ENCODE measurements at places on chromosomes 16 and 17.

GRCh38 chr16:24119807-24120206 lies 136.3 kb upstream of the CACNG3 start:
- no peak for DNase-seq

DNA sequence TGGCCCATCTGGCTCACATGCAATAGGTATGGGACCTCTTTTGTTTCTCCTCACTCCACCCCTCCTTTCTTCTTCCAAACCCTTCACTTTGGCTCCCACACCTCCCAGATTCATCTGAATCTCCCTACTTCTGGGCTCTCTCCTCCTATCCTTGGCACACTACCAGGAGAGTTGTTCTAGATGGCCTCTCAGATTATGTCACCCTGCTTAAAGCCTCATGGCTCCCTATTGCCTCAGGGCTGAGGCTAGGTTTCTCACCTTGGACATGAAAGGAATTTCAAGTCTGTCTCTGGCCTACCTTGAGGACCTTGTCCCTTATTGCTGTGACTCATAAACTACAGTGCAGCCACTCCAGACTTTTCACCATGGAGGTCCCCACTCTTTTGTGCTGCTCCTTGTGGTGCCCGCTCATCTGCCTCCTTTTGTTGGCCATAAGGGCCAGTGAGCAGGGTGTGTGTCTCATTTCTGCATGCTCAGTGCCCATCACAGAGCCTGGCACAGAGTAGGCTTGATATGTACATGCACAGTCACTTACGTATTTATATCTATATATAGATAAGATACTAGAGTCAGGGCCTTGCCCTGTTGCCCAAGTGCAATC lies 1.0 kb upstream of the MFAP4 start:
- peak; percentile 49 for DNase-seq

- no peak for DNase-seq
Measured at GRCh38 chr16:15866451-15866850, 9.6 kb upstream of the MYH11 start.

- DNase-seq = peak; percentile 51
Measured at GRCh38 chr16:3652373-3653195, 1.9 kb upstream of the DNASE1 start.

GRCh38 chr16:19733551-19733950 lies 15.5 kb downstream of the IQCK start:
- no peak for DNase-seq

- DNase-seq = no peak
Measured at GRCh38 chr17:45675012-45675411, 109.1 kb upstream of the CRHR1 start.

GRCh38 chr17:39643271-39643670 lies 6.3 kb downstream of the STARD3 start:
- DNase-seq = no peak

DNA sequence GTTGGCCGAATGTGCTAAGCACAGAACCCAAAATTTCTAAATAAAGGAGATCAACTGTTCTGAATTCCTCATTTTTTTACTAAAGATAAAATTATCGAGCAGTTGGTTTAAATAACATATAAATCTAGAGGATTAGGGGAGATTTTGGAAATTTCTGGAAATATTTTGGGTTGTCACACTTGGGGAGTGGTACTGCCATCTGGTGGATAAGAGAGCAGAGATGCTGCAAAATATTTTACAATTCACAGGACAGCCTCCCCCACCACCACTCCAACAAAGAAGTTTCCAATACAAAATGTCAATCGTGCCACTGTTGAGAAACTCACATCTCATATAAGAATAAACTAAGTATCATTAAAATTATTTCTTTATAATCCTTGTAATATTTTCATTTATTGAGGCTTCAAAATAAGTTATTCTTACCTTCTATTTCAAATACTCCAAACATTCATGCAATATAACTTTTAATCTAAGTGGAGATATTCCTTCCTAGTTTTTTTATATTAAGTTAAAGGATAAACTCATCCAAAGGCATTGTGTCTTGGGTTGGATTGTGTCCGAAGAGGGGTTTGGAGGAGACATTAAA lies 17.0 kb upstream of the ABCA8 start:
- no peak for DNase-seq

DNA sequence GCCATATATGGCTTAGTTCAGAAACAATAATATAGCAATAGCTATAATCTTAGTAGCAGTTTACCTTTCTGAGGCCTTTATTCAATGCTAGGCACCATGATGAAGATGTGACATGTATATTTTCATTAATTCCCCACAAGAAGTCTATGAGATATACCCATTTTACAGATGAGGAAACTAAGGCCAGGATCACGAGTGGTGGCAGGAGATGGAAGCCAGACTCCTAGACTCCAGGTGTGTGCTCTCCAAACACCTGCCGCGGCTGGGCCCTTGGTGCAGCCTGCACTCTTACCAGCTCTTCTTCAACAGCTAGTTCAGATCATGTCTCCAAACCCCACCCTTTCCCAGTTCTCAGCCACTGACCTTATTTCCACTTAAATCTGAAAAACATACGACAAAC lies 15.2 kb downstream of the NXPH3 start:
- DNase-seq = no peak

GRCh38 chr16:76038097-76038496 lies 239.1 kb upstream of the CNTNAP4 start:
- DNase-seq = no peak

GRCh38 chr16:21101631-21102420 lies 48.8 kb downstream of the DNAH3 start:
- DNase-seq = no peak

GRCh38 chr17:7220593-7221277 lies 997 bp downstream of the ACADVL start:
- DNase-seq = no peak

GRCh38 chr17:80986816-80987475 lies 4.7 kb upstream of the CHMP6 start:
- DNase-seq = no peak

- DNase-seq = no peak
Measured at GRCh38 chr16:31382485-31383161, 10.5 kb upstream of the ITGAD start.

DNA sequence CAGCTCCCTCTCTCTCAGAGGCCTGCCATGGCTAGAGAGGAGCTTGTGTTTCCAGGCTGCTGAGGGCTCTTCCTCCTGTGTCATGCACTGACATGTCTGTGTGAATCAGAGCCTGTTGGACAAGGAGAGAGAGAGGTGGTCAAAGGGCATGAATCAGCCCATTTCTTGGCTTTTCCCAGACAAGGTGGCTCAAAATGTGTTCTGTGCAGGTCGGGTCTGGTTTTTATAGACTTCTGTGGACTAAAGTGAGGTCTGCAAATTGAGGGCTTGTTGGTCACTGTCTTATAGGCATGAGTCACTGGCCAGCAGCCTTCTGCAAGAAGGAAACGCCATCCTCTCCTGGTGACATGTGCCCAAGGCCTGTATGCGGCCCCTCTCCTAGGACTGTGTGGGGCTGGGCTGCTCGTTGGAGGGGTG lies 97.9 kb downstream of the FOXL1 start:
- no peak for DNase-seq

DNA sequence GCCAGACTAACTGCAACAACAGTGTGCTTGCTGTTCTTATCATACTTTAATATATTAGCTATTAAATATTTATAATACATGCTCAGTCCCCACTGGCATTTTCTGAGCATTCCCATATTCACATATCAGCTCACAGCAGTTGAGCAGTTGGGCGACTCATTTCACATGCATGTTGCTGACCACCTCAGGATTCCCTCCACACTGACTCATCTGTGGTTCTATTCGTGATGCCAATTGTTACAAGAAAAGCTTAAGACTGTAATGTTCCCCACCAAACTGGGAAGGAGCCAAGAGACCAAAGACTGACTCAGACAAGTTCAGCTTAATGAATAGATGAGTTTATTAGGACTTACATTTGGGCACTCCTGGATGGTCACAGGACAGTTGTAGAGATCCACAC lies 100.3 kb upstream of the KIF2B start:
- no peak for DNase-seq

- DNase-seq = no peak
Measured at GRCh38 chr17:47190243-47190642, 1.1 kb upstream of the CDC27 start.

- no peak for DNase-seq
Measured at GRCh38 chr16:11429823-11430222, 84.6 kb downstream of the RMI2 start.

- DNase-seq = no peak
Measured at GRCh38 chr16:84786605-84787262, 33.1 kb upstream of the CRISPLD2 start.

DNA sequence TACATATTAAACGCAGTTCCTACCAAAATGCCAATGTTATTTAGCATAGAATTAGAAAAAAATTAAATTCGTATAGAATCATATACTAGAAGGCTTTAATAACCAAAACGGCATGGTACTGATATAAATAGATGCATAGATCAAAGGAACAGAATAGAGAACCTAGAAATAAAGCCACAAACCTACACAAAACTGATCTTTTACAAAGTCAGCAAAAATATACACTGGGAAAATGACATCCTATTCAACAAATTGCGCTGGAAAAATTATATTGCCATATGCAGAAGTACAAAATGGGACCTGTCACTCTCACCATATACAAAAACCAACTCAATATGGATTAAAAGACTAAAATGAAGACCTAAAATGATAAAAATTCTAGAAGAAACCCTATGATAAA lies 1882.6 kb downstream of the TP53TG3F start:
- DNase-seq = no peak

DNA sequence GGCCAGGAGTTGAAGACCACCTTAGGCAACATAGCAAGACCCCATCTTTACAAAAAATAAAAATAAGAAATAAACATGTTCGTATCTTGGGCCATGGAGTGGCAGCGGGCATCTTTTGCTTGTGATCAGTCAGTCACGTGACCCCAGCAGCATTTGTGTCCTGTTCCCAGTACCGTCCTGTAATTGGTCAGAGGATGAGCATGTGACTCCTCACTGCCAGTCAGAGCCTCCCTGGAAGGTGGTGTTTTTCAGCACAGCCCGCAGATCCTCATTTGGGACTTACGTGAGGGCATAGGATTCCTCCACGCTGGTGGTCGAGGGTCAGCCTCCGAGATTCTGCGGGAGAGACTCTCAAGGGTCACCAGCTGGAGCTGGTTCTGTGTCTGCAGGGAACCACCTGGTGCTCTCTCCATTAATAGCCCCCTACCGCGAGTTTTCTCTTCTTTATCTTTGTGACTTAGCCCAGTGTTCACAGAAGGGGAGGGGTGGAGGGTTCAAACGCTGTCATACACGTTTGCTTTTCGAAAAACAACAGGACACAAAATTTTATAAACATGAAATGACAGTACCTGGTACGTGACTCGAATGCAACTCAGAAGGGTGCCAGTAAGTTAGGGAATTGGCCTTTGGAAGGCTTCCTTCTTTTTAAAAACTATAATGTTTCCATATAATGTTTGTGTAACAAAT lies 17.2 kb downstream of the MRC2 start:
- DNase-seq = no peak

DNA sequence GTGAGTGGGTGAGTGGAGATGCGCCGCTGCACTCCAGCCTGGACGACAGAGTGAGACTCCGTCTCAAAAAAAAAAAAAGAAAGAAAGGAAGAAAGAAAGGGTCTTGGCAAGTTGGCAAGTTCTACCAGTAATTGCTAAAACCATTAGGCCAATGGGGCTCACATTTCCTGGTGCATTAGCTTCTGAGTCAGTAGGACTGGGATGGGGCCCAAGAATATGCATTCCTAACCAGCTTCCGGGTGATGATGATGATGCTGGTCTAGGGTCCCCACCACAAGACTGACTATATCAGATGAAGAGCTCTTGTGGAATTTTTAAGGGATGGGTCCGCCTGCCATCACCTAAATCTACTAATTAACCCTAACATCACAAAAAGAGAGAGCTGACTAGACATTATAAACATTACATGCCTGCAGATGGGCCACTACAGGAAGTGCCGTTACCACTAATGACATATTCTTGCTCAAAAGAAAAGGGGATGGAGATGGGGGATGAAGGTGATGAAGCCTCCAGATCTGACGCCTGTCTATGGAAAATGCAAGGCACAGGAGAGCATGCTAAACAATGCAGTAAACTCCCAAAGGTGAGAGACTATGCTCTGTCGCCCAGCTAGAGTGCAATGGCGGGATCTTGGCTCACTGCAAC lies 13.1 kb downstream of the MYH11 start:
- DNase-seq = no peak

DNA sequence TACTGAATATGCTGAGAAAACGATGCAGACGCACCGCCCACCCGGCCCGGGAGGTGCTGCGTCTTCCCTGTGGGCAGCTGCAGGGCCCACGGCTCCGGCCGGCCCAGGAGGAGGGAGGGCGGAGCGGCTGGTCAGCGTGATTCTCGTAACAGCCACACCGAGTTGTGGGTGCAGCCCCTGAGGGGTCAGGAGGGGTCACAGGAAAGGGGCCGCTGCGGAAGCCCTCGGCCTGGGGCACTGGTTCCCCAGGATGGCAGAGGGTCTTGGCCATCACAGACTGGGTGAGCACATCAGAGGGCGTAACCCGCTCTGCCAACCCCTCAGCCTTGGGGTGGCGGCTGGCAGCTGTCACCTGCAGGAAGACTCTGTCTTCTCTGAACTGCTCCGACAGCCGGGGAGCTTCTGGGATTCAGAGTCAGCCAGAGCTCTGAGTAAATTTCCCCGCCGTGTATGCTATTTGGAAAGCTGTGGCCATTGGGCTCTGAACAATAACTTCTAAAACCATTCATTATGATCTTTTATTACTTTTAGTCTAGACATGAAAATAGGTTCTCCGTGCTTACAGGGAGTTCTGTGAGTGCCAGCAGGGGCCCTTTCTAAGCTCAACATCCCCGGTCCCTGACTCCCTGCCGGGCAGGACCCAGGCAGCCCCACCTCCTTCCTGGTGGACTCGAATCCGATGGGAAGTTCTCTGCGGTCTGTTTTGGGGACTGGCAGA lies 87.4 kb upstream of the CHMP6 start:
- DNase-seq = no peak

GRCh38 chr17:50967795-50968194 lies 101.6 kb upstream of the TOB1 start:
- DNase-seq = no peak

- peak; percentile 64 for DNase-seq
Measured at GRCh38 chr16:29029168-29029994, 44.5 kb downstream of the LAT start.

DNA sequence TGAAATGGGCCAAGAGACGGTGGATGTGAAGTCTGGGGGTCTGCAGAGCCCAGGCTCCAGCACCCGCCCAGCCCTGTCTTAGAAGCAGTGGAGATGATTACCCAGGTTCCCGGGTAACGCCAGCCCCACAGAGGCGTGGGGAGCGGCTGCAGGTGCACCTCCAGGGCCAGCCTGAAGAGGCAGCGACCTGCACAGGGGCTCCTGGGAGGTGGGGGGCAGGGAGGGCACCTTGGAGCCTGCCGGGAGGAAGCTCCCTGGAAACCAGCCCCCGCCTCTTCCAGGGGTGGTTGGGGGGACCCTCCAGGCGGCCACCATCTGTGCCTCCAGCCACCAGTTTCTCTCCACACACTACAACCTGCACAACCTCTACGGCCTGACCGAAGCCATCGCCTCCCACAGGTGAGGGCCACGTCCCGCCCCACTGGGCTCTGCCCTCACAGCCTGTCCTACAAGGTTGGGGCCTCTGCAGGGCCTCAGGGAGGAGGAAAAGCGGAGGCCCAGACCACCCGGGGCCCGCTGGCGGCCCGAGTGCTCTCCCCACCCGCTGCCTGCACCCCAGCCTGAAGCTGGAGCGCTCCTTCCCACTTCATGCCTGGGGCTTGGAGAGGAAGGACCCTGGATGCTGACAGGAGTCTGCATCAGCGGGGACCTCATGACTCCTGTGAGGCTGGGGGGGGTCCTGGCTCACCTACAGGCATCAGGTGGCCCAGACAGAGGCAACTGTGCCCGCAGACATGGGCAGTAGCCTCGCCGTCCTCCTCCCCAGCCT lies 10.5 kb downstream of the GAA start:
- DNase-seq = peak; percentile 43

GRCh38 chr17:80760511-80760911 lies 215.9 kb downstream of the RPTOR start:
- DNase-seq = no peak
